Activated T-cell treated with anti-CD3 and anti-CD28 coated beads, Interleukin-2, amount 50 U/mL, for 72 hours (primary cell): ENCODE measurements at places on chromosomes 5 and 9. TPM values are rescaled to one million over a fixed set of nuclear protein-coding genes. Genes with fewer than 3 reads are reported as not detected.

Gene SFXN1
- 151 TPM for total RNA-seq

Gene SPINK13
- not detected for total RNA-seq

Gene PDE6A
- total RNA-seq, result not detected

Gene FLT4
- 1.7 TPM for total RNA-seq

Gene ADAMTS6
- 1.6 TPM for total RNA-seq

DNA sequence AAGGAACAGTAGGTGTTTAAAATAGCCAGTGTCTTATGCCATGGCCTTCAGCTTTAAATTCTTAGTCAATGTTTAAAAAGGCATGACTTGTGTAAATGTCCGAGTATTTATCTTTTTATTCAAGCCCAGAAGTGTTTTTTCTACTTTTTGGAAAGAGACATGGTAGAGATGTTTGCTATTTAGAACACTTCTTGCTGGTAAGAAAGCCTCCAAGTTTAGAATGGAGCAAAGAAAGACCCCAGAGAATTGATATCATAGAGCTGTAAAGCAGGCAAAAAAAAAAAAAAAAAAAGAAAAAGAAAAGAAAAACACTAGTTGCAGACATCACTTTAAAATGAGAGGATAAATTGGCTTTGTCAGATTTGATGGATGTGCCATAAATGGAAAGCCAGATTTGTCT, 375.1 kb downstream of the TMEM167A start:
- no peaks in the 10 kb centered on the region for H3K36me3 ChIP-seq
- H3K27ac ChIP-seq, result no peak overlapping the region
- no peaks in the 10 kb centered on the region for H3K4me1 ChIP-seq
- DNase-seq, result no peak
- H3K4me3 ChIP-seq, result no peak overlapping the region

DNA sequence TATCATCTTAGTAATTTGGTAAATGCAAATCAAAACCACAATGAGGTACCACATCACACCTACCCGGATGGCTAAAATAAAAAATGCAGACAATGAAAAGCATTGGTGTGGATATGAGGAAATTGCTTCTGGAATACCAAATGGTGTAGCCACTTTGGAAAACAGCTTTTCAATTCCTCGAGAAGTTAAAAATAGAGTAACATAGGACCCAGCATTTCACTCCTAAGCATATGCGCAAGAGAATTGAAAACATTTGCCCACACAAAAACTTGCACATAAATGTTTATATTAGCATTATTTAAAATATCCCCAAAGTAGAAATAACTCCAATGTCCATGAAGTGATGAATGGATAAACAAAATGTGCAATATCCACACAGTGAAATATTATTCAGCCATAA, 608.7 kb downstream of the ISL1 start:
- no peak for DNase-seq
- H3K4me1 ChIP-seq, result no peaks in the 10 kb centered on the region
- no peak overlapping the region for H3K27ac ChIP-seq
- H3K27me3 ChIP-seq, result no peaks in the 10 kb centered on the region
- H3K4me3 ChIP-seq, result no peak overlapping the region

- peaks cover 1% of the 10 kb centered on the region for H3K36me3 ChIP-seq
- H3K27me3 ChIP-seq, result no peaks in the 10 kb centered on the region
- no peaks in the 10 kb centered on the region for H3K4me1 ChIP-seq
- no peak overlapping the region for H3K27ac ChIP-seq
Observed at GRCh38 chr9:117153021-117153420, 261.8 kb downstream of the ASTN2 start.
